ENCODE measurements at places on chromosomes 2 and 18.

DNA sequence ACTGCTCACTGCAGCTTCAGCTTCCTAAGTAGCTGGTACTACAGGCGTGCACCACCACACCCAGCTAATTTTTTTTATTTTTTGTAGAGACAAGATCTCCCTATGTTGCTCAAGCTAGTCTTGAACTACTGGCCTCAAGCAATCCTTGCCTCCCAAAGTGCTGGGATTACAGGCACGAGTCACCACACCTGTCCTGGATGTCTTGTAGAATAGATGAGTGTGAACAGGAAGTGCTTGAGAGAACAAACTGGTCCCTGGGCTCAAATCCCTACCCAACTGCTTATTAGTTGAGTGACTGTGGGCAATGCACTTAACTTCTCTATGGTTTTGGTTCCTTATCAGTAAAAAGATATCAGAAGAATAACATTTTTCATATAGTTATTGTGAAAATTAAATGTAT lies 34.2 kb downstream of the PKDCC start:
- no peak for DNase-seq

GRCh38 chr2:128390256-128390990 lies 71.8 kb upstream of the HS6ST1 start:
- DNase-seq, result no peak

DNA sequence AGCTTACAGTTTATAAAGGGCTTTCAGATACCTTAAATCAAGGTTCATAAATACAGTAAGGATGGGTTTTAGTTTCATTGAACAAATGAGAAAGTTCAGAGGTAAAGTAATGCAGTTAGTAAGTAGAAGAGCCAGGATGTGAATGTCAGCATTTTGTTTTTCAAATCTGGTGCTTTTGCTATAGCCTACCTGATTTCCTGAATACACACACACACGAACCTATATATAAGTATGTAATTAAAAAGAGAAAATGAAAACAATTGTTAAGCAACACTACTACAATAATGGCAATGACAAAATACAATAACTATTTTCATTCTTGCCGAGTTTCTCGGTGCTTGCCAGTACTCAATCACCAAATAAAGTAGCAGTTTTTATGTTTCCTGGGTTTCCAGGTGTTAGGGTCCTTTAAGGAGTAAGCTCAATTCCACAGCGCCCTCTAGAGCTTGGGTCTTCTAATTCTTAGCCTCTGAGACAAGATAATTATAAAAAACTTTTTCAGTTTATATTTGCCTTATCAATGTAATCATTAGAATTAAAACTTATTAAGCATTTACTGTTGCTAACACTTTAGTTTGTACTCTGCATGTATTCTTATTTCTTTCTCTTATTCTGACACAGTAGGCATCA lies 512.9 kb upstream of the ACVR2A start:
- DNase-seq, result no peak

DNA sequence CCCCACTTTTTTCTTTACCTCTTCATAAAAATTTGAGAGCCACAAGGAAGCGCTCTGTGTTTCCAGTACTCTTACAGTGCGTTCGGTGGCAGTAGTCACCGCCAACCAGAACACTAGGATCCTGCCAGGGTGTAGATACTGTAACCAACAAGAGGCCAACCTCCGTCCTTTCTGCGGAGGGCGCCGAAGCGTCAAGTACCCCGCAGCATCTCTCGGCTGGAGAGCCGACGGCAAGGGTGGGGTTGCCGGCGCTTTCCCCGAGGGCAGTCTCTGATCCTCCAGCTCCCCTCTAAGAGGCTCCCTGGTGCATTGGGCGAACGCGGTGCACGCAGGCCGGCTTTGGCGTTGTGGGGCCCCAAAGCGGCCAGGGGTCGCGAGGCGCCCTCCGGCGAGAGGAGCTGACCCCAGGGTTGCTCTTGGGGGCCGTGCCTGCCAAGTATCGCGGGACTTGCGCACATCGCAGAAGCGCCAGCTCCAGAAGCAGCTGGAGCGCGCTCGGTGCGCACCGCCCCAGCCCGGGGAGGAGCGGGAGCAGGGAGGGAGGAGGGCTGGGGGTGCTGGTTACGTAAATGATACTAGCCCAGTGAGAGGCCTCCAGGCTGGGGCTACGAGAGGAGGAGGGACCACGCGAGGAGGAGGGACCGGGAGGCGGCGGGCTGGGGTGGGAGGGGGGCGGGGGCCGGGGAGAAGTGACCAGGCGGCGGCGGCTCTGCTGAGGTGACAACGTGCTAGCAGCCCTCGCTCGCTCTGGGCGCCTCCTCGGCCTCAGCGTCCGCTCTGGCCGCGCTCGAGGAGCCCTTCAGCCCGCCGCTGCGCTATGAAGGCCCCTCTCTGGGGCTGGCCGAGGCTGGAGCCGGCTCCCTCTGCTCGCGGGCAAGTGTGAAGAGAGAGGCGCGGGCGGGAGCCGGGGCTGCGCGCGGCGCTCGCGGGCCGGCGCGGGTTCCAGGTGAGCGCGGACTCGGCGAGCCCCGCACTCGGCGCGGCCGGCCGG lies at the start of gene GALNT13:
GALNT13 (plus strand) TSS at position 692 of the 991 bp plus-strand sequence.
- no peak for DNase-seq

DNA sequence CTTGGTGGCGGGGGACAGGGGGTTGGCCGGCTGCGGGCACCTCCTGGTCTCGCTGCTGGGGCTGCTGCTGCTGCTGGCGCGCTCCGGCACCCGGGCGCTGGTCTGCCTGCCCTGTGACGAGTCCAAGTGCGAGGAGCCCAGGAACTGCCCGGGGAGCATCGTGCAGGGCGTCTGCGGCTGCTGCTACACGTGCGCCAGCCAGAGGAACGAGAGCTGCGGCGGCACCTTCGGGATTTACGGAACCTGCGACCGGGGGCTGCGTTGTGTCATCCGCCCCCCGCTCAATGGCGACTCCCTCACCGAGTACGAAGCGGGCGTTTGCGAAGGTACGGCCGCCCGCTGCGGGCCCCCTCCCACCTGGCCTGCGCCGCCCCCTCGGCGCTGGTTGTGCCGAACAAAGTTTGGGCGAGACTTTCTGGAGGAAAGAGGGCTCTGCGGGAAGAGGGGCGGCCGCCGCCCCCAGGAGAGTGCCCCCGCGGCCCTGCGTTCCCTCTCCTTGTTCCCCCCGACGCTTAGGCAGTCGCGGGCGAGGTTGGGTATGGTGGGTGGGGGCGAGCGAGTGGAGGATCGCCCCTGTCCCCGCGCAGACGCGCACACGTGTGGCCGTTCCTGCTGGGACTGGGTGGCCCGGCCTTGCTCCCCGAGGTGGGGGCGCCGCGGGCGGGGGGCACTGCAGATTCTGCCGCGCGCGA lies 866 bp downstream of the CRIM1 start:
- peak; percentile 29 for DNase-seq

DNA sequence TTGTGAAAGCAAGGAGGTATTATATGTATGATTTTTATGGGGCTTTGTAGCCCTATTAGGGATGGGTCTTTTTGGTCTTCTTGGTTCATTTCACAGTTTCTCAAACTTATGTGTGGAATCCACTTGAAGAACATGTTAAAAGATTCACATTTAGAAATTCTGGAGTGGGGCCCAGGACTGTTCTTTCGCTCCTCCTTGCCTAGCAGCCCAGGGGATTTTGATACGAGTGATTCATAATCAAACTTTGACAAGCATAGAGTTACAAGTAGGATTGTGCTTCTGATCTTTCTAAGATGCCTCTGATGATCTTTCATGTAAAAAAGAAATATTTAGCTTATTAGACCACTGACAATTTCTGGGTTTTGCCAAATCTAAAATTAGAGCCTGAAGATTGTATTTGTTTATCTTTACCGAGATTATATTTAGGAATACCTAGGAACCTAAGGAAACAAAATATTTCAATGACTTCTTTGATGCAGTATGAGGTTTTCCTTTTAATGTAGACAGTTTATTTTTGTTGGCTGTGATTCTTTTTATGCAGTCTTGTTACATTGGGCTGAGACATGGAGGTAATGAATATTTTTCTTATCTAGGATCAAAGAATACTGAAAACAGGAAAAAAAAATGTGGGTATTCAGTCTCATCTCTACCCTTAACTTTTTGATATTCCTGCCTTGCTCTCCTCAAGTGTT lies 324.0 kb downstream of the PARD3B start:
- DNase-seq, result no peak

DNA sequence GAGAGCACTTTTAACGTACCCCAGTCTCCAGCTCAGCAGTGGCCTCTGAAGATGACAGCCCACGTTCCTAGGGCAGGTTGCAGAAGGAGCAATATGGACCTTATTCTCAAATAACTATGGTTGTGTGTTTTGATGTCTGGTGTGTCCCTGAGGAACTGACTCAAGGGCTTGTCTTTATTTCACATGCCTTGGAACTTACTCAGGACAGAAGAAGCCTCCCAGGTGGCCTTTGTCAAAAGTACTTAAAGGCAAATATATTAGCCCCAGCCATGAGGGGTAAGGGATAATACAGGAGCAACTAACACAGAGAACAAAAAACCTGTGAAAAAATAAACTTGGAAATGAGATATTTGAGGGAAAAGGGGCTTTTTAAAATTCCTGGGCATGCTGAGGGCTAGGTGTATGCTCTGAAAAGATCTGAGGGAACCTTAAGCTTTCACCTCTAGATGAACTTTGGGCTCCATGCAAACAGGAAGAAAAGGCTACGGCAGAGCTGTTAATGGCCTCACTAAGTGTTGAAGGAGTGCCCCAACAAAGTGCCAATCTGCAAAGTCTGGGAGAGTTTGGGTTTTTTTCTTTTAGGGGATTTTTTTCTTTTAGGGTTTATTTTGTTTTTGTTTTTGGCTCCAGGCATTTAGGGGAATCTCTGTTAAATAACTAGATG lies 40.3 kb downstream of the SRBD1 start:
- no peak for DNase-seq

GRCh38 chr2:96985181-96985945 lies 1.0 kb downstream of the FAM178B start:
- DNase-seq, result no peak

GRCh38 chr2:236510034-236510433 lies 59.6 kb upstream of the ACKR3 start:
- no peak for DNase-seq

DNA sequence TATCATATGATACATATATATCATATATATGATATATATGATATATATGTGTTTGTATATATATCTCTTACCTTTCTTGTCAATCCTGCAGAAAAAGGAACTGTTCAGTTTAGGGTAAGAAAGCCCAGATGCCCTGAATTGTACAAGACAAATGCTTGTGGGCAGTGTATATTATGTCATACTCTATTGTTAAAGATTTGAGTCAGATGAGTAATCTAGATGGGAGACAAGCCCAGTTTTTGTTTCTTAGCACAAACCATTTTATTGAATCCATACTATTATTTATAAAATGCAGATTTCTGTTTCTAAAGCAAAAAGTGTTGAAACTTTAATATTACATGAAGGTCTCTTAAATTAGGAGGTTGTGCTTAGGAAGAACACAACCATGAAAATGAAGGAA lies 90.6 kb downstream of the VRK2 start:
- DNase-seq, result no peak

DNA sequence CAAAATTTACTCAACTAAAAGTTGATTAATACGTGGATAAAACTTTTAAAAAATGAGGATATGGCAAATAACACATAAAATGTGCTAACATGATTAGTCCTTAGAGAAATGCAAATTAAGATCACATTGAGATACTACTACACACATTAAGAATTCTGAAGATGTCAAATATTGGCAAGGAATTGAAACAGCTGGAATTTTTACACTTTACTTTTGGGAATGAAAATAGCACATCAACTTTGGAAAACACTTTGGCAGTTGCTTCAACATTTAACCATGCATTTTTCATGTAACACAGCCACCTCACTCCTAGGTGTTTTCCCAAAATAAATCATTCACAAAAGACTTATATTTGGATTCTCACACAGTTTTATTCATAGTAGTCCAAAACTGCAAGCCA lies 687.9 kb upstream of the SETBP1 start:
- no peak for DNase-seq

DNA sequence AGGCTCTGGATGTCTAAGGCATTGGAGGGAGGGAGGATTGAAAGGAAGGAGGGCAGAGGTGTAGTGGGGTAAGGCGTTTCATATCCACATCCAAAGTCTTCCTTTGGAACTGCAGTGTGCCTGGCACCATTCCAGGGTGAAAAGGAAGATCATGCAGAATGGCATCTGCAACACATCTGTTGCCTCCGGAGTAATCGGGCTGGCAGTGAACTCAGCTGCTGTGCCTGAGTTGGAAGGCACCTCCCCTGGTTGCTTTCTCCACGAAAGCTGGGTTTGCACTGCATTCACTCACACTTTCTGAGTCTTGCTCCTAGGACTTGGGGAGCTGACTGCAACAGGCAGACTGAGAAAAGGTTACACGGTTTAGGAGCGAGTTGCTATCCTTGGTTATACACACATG lies 30.3 kb upstream of the SEC11C start:
- no peak for DNase-seq

- DNase-seq, result no peak
Measured at GRCh38 chr18:3321133-3321812, 59.3 kb downstream of the MYL12B start.

DNA sequence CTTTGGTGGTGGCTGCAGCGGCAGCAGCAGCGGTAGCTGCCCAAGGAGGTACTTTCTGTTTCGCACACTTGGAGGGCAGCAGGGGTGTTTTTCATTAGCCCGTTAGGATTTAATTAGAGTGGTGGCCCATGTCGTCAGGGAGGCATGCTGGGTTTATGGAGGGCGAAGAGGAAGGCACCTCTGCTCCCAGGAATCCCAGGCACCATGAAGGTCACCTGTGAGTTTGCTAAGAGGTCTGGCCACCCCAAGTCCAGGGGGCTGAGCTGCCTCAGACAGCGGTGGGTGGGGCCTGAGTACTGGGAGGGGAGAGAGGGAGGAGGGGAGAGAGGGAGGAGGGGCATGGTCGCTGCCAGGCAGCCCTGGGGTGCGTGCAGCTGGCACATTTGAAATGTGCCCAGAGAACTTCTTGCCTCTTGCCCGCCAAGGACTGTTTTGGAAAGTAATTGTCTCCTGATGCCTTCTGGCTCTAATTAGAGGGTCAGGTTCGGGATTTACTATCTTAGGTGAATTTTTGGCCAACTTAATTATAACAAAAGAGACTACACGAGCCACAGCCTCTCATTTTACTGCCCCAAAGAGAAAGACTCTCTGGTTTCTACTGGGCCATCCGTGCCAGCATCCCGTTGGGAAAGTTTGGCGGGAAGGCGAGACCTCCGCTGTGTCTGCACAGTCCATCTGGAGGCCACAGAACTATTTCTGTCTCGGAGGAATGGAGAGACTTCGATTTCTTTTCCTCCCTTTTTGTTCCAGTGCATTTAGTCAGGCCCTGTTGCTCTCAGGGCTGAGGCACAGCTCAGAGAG lies 62.0 kb downstream of the GLI2 start:
- DNase-seq, result no peak

DNA sequence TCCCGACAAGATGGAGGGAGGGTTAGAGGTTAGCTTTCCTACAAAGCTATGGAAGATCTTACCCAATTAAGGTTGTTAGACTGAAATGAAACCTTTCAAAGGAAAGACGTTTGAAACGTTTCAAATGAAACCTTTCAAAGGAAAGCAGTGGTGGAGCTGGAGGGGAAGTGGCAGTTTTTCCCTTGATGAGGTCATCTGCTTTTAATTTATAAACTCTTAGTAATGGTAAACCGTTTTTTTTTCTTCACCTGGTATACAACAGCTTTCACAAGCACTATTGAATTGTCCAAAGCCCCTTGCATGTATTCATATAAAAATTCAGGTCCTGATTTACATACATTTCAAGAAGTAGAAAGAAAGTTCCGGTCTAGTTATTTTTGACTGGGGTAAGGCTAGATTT lies 7.4 kb downstream of the PMAIP1 start:
- no peak for DNase-seq

Measured in activated gamma-delta T cell (primary cell).